Activated CD4-positive, alpha-beta memory T cell treated with anti-CD3 and anti-CD28 coated beads for 36 hours (primary cell): ENCODE measurements at places on chromosomes 1 and 21.

- DNase-seq = no peak
Observed at GRCh38 chr1:181630838-181631237, 147.5 kb downstream of the CACNA1E start.

DNA sequence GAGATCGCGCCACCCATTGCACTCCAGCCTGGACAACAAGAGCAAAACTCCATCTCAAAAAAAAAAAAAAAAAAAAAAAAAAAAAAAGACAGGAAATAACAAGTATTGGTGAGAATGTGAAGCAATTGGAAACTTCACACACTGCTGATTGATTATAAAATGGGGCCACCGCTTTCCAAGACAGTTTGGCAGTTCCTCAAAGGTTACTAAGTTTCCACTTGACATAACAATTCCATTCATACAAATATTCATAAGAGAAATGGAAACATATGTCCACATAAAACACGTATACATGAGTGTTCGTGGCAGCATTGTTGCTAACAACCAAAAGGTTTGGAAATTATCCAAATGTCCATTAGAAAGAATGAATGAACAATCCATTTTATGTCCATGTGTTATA, 26.3 kb downstream of the USP24 start:
- DNase-seq = no peak

- no peak for DNase-seq
Observed at GRCh38 chr1:111512132-111512889, 8.9 kb upstream of the ADORA3 start.

- no peak for DNase-seq
Observed at GRCh38 chr1:231284441-231284840, 43.4 kb downstream of the GNPAT start.
